Stimulated activated CD8-positive, alpha-beta memory T cell treated with anti-CD3 and anti-CD28 coated beads, Interleukin-4, amount 100 ng/mL, for 1 hour (primary cell): ENCODE measurements at places on chromosomes 2 and 18.

DNA sequence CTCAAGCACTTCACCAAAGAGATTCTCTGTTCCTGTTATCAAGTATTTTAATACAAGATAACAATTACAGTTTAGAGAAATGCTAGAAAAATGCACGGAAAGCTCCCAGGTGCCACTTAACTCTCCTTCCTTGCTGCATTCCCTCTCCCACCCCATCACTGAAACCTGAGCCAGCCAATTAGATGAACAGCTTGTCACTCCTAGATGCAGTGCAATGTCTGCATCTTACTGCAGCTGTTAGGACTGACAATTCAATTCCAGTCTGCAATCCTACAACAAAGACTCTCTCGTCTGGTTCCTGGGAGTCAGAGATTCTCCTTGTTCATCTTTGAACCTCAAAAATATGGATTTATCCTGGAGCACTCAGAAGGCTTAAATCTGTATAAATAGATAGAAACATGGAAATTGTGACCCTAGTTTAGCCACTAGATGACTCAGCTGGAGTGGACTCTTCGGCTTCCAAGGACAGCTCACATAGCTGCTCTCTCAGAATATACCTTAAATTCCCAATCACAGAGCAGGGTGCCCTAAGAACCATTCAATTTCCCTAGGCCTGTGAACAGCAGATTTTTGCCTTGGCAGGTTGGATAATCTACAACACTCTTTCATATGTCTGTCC lies 311.1 kb downstream of the NRXN1 start:
- no peak for DNase-seq

DNA sequence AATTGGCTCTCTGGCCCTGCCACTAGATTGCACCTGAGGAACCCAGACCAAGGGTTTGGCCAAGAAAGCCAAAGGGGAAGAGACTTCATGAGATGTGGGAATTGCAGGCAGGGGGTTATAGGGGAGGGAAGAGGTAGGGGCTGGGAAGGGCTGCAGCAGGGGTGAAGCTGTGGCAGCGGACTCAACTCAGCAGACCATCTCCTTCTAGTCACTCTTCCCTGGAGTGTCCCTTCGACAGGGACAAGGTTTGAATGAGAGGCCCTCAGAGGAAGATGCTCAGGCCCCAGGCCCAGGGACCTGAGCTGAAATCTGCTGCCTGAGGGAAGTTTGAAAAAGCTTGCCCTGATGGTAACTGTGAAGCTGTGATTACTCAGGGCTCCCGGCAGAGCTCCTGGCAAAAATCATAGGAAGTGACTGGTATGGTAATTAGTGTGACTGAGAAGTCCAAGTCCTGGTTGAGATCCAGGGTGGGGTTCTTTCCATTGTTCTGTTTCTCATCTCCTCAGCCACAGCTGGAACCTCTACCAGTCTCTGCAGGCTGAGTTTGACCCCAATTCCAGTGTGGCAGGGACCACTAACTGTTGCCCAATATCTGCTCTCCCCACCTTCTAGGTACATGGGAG lies 300.9 kb downstream of the CYP26B1 start:
- no peak for DNase-seq

DNA sequence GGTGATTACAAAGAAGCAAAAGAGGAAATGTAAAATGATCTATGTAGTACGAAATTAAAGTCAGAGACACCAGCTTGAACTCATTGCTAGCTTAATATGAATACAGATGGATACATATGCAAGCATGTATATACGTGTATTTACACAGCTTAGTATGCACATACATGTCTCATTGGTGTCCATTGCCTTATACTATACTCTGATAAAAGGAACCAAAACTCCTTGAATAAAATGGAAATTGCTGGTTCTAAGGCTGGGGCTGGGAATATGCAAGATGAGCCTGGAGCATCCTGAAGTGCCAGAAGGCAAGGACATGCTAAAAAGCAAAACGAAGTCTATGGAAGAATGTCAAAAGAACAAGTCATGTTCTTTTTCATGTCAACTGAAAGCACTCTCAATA lies 1424.4 kb upstream of the SLC39A10 start:
- no peak for DNase-seq

- DNase-seq = no peak
These were observed 145.1 kb upstream of the PID1 start for GRCh38 chr2:229416116-229416694.

GRCh38 chr2:23312996-23313606 lies 71.9 kb upstream of the KLHL29 start:
- no peak for DNase-seq

- no peak for DNase-seq
These were observed 14.1 kb downstream of the LIMS1 start for GRCh38 chr2:108548208-108549003.

GRCh38 chr18:74724186-74724585 lies 126.5 kb downstream of the ZNF407 start:
- no peak for DNase-seq

DNA sequence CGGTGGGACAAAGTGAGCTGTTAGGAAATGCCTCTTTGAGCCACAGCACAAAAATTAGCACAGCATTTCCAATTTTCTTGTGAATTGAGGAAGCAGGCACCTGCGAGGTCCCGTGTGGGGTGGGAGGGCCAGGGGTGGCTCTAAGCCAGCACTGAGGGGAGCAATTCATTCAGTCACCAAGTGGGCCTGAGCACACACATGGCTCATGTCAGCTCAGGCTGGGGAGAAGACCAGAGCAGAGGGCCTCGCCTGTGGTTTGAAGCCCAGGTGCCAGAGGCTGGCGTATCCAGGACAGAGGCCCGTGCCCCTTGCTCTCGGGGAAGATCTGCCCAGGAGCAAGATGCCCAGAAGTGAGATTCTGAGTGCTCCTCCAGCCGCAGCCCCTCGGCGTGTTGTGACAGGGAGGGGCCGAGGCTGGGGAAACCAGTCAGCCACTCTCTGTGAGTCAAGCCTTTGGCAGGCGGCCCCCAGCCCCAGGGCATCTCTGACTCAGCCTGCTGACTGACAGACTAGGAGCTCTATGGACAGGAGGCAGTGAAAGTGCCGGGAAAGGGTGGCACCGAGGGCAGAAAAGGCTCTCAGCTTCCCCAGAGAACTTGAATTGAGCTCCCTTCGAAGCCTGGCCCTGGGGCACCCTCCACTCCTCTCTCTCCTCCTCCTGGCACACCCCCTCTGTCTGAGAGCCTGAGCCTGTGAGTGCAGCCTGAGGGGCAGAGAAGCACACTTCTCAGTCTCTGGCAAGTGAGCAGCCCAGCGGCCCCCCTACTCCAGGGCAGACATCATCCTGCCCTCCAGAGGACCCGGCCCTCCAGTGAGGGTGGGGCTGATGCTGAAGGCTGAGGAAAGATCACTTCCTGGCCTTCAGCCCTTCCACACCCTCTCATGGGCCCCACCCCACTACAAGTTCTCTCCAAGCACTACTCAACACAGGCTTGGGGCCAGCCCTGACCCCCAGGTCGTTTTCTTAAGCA lies 32.3 kb downstream of the CYP26B1 start:
- no peak for DNase-seq

DNA sequence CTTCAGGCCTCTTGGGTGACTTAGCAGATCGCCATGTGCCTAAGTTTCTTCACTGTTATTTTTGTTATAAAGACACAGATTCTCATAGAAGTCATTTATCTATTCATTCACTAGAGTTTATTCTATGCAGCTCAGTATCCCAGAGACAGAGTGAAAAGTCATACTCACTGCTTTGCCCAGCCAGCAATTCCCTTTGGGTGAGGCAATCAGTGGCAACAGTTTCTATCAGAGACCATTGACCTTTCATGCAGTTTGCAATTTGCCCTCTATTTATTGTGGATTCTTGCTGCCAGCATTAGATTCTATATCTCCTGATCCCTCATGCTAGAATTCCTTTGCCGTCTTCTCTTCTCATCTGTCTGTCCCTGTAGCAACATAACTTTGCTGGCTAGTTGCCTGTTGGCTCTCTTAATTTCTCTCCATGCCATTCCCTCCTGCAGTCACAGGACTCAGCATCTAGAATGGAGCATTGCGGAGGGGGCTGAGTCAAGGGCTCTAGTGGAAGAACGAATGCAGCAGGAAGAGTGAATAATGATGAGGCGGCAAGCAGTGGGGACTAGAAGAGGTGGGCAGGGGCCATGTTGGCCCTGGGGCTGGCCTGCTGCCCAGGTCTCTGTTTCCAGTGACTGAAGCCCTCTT lies 12.2 kb downstream of the SLC9A4 start:
- DNase-seq = no peak

GRCh38 chr2:190994148-190994547 lies 19.8 kb downstream of the STAT1 start:
- DNase-seq = no peak

- DNase-seq = peak; percentile 45
These were observed 49.0 kb downstream of the SETBP1 start for GRCh38 chr18:44729631-44730101.

DNA sequence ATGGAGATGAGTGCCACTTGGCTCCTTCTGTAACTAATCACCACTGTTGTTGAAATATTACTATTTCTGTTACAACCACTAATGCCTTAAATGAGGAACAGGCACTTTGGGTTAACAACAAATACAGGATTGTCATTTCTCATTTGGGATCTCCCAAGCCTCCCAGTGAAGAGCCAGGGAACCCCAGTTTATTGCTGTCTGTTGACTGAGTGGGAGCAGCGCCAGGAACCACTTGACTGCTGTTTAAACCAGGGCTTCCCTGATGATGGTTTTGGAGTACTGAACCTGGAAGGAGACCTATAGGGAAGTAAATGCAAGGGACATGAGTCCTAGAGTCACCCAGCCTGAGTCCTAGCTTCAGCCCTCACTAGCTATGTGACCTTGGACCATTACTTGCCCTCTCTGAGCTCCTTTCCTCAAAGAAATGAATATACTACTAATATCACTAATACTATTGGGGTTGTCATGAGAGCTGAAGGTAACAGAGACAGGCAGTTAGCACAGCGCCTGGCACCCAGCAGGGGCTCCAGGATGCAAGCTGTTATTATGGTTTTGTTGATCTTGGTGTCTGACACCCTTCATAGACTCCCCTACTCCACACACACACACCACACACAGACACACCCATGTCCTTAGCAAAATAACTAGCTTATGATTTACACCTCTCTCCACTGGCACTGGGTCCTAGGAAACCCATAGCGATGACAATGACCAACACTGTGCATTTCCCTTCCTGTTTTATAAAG lies 104.2 kb upstream of the FZD7 start:
- DNase-seq = no peak

DNA sequence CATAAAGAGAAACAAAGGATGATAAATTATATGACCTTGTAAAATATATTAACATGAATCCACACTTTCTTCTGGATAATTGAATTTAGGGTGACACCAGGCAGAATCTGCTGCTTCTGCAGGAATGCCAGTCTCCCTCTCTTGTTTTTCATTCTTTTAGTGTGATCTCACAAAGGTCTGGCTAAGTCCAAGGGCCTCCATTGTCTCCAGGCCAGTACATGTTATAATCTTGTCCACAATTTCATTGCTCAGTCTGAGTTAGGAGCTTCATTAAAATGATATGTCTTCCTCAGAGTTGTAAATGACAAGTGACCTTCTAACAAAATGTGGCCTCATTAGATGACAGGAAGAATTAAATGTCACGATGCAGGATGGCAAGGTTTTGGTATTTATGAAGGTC lies 110.2 kb downstream of the APOB start:
- DNase-seq = no peak

DNA sequence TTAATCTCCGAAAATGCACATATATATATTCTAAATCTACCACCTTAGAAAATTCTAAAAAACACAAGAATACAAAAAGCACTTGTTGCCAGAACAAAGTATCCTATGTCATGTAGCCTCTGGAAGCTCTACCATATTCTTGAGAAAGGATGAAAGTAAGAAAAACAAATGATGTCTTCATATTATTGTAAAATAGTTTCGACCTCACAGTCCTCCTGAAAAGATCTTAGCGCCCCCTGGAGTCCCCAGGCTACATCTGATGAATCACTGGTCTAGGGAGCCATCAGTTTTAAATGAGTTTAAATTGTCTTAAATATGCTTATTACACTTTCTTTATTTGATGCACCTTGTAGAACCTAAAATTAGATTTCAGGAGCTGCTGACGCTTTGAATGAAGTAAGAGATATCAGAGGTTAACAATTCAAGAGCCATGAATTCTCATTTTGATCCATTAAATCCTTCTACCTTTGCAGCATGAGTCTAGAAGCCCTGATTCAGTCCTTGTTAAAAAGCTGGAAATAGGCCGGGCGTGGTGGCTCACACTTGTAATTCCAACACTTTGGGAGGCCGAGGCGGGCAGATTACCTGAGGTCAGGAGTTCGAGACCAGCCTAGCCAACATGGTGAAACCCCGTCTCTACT lies 138.8 kb downstream of the MCFD2 start:
- DNase-seq = peak; percentile 17

- DNase-seq = no peak
These were observed 131.8 kb upstream of the HS6ST1 start for GRCh38 chr2:128450211-128451024.

DNA sequence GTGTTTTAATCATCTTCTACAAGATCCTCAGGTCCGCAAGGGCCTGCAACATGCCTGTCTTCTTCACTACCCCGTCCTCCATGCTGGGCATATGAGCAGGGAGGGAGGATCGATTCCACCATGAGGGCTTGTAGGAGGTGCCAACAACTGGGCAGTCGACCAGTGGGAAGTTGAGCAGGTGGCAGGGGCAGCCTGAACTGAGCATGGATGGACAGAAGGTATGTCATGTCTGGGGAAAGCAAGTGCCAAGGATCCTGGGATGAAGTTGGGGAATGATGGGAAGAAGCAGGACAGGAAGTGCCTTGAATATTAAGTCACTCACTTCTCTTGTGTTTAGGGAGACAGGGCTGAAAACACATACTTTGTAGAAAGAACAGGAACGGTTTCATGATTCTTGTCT lies 44.7 kb downstream of the CTIF start:
- no peak for DNase-seq

GRCh38 chr2:68766376-68766845 lies 31.8 kb downstream of the ARHGAP25 start:
- DNase-seq = no peak

GRCh38 chr18:77911971-77912605 lies 662.4 kb downstream of the GALR1 start:
- DNase-seq = no peak

DNA sequence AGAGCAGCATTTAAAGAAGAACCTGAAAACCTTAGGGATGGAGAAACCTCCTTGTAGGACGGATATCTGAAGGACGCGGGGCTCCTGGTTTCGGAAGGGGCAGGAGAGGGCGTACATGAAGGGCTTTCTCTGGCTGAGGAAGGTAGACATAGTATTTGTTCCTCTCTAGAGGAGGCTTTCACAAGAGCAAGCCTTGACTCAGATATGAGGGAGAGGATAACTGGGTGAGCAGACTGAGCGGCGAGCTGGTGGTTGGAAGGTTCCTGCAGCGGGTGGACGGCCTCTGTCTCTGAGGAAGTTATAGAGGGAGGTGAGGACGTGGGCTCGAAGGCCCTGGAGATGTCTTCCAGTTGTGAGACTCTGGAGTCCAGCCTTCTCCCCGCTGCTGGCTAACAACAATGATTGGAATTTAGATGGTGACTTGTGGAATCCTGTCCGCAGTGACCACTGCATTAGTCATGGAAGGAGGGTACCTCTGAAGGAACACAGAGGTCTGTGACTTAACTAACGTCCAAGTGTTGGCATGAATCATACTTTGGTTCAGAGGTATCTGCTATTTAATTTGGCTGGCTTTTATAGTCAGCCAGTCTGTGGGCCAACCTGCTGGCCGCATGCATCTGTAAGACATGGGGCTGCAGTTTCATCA lies 80.9 kb downstream of the ASAP2 start:
- DNase-seq = no peak

GRCh38 chr2:10721396-10722251 lies at the start of gene ATP6V1C2:
Gene ATP6V1C2, plus strand, starts transcription at chr2:10721630. Its CDS starts 1,220 bp downstream, at chr2:10722850.
- DNase-seq = no peak
